ENCODE measurements at places on chromosomes 6 and 20.

- no peak for DNase-seq
Observed at GRCh38 chr6:13454286-13455221, 32.8 kb downstream of the GFOD1 start.

- DNase-seq, result no peak
Observed at GRCh38 chr6:145245119-145245518, 490.2 kb downstream of the EPM2A start.

DNA sequence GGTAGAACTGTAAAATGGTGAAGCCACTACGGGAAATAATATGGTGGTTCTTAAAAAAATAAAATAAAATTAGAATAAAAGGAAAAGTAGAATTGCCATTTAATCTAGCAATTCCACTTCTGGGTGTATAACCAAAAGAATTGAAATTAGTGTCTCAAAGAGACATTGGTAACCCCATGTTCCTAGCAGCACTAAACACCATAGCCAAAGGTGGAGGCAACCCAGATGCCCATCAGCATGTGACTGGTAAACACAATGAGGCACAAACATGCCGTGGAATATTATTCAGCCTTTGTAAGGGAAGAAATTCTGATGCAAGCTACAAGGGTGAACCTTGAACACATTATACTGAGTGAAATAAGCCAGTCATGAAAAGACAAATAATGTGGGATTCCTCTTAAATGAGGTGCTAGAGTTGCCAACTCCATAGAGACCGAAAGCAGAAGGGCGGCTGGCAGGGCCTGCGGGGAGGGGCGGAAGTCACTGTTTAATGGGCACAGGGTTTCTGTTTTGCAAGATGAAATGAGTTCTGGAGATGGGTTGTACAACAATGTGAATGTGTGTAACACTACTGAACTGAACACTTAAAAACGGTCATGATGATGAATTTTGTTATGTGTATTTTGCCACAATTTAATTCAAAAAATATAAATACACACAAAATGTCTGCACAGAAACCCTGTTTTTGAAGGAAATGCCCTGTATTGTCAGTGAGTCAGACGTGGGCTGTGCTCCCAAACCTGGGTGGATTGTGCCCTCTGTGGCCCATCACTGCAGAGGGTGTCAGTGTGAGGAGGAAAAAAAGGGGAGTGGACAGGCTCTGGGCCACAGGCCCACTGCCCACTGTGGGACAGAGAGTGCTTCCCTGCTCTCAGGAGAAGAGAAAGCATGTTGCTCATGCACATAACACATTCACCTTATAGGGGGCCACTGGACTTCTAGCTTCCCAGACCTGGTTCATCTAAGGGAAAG lies 49.6 kb upstream of the CD93 start:
- no peak for DNase-seq

- no peak for DNase-seq
Observed at GRCh38 chr20:6053064-6053775, 640 bp downstream of the LRRN4 start.

DNA sequence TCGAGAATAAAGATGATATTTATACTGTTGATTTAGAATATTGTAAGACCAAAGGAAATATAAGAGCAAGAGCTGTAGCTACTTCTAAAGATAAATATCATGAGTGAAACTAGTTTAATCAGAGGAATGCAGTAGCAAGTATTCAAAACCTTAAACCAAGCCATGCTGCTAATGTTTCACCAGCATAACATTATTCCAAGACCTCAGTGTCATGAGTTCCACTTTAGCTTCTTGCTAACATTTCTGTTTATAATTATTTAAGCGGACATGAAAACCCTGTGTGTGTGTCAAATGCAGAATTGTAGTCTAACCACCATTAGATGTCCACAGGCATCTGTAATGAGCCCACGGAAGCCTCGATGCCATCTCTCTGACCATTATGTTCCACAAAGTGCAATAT lies 752.6 kb upstream of the MARCKS start:
- no peak for DNase-seq

DNA sequence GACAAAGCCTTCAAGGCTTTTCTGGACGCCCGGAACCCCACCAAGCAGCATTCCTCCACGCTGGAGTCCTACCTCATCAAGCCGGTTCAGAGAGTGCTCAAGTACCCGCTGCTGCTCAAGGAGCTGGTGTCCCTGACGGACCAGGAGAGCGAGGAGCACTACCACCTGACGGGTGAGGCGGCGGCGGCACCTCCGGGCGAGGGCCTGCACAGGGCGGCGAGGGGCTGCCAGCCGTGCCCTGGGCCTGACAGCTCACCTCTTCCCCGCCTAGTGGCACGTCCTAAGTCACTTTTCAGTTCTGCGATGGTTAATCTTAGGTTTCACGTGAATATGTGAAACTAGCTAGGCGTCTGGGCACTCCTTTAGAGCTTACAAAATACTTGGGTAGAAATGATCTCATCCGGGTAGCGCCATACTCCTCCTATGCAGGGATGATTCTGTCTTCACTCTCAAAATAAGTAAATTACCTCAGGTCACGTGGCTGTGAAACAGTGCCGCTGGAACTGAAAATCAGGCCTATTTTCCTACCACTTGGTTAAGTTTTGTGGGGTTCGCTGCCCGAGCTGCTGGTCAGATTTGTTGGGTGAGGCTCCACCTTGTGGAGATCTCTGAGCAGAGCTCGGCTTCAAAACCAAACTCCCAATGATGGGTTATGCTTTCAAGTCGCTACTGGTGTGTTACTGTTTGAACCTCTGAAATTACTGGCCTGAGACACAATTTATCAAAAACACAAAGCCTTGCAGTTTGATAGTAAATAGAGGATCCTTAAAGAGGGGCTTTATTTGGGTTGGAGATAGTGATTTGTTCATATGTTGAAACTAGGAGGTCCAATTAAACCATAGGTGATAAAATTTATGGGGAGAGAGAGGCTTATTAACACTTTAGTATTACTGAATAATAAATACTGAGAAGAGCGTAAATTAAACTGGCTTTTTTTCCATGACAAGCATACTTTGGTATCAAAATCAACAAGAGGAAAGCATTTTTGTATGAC lies 15.5 kb upstream of the CLDN20 start:
- DNase-seq, result peak; percentile 60

- DNase-seq, result no peak
Observed at GRCh38 chr20:56032251-56032650, 26.9 kb upstream of the CBLN4 start.

DNA sequence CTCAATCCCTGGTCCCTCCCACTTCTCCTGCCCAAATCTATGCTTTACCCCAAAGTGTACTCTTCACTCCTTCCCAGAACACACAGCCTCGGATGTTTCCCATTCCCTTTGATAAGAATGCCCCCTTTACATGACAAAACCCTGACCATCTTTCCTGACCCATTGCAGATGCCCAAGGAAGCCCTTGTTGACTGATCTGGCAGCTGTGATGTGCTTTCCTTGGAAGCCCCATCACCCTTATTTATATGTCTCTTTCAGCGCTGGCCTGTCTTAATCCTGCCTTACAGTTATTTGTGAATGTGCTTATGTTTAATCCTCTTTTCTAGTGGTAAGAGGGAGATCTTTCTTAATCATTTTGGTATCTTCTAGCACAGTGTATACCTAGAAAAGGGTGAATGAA lies 523.1 kb downstream of the CD83 start:
- no peak for DNase-seq

DNA sequence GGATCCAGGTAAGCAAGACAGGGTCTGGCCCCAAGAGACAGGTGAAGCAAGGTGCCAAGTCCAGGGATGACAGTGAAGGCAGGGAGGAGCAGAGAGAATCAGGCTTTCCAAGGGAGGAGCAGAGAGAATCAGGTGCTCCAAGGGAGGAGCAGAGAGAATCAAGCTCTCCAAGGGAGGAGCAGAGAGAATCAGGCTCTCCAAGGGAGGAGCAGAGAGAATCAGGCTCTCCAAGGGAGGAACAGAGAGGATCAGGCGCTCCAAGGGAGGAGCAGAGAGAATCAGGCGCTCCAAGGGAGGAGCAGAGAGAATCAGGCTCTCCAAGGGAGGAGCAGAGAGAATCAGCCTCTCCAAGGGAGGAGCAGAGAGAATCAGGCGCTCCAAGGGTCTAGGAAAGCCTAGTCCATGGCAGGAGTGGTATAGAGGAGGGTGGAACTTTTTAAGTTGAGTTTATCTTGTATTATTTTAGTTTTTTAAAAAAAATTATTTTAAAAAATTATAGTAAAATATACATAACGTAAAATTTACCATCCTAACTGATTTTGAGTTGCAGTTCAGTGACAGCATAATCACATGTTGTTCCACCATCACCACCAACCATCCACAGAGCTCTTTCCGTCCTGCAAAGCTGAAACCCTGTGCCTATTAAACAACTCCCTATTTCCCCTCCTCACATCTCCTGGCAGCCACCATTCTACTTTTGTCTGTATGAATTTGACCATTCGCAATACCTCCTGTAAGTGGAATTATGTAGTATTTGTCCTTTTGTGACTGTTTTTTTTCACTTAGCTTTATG lies 64.1 kb downstream of the SASH1 start:
- no peak for DNase-seq

GRCh38 chr6:133740816-133741215 lies 148.1 kb upstream of the TCF21 start:
- DNase-seq, result no peak

DNA sequence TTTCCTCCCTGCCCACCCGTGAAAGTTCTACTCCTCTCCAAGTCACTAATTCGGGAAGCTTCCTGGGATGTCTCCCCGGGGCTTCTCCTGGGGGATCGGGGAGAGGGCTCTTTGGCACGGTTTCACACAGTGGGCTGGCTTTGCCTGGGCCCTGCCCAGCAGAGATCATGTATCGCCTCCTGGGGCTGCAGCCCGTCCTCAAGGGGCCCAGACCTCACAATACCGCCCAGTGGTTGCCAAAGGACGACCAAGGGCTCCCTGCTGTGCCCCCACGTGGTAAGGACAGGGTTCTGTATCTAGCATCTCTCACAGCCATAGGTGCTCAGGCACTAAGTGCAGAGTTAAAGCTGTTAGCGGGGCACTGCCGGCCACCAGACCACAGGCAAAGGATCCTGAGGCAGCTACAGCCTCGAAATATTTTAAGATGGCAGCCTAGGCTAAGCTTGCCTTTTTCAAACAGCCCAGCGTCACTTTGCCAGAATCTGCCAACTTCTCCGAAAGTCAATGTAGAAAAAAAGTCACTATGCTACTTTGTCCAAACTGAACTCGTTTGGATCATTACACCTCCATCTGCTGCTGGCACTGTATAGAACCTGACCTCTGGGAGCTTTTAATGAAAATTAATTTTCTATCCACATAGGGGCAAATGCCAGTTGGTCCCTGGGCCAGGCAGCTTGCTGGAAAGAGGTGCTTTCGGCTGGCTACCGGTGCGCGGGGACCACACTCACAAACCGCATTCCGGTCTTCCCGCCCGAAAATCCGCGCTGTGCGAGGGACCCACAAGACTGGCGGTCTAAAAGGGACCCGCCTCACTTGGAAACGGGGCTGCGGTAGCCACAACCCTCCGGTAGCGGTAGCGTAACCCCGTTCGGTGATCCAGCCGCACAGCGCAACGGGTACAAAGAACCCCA lies 1.3 kb upstream of the NNAT start:
- DNase-seq, result peak; percentile 46
